NCI-H82 (cell line): ENCODE measurements at places on chromosomes 12 and 14.

GRCh38 chr12:114073076-114073475 is 107.0 kb upstream of the RBM19 start:
- DNase-seq = peak; percentile 45

DNA sequence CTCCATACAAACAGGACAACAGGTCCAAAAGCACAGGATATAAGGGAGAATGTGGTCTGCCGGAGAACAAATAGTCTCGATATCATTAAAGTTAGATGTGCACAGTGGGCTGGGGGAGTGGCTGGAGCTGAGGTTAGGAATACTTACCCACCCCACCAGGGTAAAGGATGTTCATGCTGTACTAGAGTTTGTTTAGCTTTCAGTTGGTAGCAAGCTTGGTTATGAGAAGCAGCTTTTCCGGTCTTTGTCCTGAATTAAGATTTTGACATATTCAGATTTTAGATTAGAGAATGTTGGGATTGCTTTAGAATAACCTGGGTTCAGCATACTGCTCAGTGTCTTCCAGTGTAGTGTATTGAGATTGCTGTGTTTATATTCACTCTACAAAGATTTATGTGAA is 16.7 kb downstream of the RASSF8 start:
- no peak for DNase-seq

- no peak for DNase-seq
Measured at GRCh38 chr12:32887058-32887457, 9.5 kb downstream of the PKP2 start.

DNA sequence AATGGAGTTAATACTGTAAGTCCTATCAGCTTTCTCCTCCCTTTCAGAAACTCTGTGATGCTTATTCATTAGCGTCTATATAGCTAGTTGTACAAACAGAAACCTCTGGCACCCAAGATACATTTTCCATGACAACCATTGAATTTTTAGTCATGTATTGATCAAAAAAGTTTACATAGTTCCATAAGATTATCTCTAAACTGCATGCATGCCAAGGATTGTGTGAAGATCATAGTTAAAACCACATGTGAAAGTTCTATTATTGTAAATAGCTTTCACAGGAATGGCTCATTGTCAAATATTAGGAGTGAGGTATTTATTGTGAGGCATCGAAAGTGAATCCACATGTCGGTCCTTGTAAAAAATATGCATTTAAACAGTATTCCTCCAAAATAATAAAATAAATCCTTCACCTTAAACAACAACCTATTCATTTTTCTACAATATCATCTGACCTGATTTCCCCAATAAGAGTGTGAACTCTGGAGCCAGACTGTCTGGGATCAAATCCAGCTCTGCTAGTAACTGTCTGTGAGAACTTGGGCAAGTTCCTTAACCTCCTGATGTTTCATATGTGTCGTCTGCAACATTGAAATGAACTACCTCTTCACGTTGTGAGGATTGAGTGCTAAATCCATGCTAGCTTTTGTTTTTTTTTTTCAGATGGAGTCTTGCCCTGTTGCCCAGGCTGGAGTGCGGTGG is 10.6 kb upstream of the CDKL1 start:
- DNase-seq = no peak

DNA sequence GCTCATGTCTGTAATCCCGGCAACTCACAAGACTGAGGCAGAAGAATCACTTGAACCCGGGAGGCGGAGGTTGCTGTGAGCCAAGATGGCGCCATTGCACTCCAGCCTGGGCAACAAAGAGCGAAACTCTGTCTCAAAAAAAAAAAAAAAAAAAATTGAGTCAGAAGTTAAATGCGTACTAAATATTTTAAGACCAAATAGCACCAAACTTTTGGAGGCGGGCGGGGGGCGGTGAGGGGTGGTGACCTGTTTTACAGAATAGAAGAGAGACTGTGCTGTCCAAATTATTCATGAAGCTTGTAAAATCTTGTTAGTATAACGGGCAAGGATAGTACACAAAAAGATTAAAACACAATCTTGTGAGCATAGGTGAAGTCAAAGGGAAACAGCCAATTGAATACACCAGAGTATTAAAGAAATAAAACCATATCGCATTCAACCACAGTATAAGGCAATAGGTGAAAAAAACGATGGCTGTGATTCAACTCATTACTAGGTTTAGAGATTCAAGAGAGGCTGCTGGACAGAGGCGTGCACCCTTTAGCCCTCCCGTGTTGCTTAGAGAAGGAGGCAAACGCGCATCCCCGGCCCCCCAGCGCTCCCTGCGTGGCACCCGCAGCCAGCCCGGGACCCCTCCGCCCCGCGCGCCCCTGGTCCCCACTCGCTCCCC is 571 bp downstream of the ZNF891 start:
- DNase-seq = no peak

- DNase-seq = no peak
Measured at GRCh38 chr12:3308063-3308462, 182.9 kb upstream of the PRMT8 start.

- no peak for DNase-seq
Measured at GRCh38 chr12:59142183-59142790, 222.0 kb upstream of the LRIG3 start.

GRCh38 chr12:13255792-13256691 is 59.5 kb downstream of the EMP1 start:
- DNase-seq = peak; percentile 95

GRCh38 chr12:103697971-103698751 is 111.1 kb downstream of the STAB2 start:
- DNase-seq = no peak

GRCh38 chr14:29320286-29320685 is 553.7 kb downstream of the FOXG1 start:
- no peak for DNase-seq

DNA sequence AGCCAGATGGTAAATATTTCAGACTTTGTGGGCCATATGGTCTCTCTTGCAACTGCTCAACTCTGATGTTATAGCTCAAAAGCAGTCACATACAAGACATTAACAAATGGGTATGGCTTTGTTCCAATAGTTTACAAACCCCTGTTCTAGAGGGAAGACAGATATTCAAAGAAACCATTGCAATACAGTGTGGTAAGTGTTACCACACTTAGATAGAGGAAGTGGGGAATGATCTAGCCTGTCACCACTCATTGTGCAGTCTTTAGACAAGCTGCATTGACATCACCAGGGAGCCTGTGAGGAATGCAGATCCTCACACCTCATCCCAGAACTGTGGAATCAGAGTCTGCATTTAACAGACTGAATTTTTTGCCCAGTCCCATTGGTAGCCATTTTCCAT is 80.0 kb upstream of the RGS6 start:
- DNase-seq = peak; percentile 2

DNA sequence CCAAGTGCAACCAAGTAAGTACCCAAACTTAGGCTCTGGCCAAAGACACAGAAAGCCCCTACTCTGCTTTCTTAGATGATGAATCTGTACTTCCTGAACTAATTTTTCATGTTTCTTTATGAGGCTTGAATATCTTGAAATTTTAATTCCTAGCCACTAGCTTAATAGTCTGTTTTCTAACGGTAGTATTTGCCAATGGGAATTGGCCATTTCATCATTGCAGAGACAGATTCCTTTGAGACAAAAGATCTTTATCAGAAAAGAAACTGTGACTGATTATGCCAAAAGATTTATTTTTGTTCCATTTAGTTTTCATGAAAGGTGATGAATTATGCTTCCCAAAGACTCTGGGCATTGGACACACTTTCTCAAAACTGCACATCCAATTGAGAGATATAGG is 48.7 kb downstream of the DAD1 start:
- DNase-seq = no peak

- no peak for DNase-seq
Measured at GRCh38 chr12:19624491-19624890, 185.2 kb downstream of the AEBP2 start.

GRCh38 chr14:58770491-58770982 is 132.8 kb downstream of the DACT1 start:
- peak; percentile 25 for DNase-seq

DNA sequence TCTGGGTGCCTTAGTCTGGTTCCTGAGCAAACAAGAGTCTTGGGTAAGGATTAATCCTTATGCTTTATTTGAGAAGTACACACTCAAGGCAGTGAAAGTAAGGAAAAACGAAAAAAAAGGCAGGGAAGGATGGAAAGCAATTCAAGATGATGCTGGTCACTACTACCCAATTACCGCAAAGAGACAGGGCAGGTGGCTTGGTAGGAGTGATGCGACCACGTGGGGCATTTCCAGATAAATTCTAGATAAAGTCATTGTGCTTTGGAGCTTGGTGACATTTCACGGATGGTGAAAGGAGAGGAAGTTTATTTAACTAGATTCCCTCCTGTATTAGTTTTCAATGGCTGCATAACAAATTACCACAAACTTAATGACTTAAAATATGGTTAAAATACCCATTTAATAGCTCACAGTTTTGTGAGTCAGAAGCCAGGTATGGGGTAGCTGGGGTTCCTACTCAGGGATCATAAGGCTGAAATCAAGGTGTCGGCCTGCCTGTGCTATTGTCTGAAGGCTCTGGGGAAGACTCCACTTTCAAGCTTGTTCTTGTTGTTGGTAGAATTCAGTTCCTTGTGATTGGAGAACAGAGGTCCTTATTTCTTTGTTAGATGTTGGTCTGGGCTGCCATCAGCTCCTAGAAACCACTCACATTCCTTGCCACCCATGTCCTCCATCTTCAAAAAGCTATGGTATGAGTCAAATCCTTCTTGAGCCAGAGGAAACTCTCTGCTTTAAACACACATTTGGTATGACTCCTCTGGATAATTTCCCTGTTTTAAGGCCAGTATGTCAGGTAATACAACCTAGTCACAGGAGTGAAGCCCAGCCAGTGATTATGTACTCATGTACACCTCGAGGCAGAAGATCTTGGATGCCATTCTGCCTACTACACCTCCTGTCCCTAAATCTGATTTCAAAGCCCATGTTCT is 5.6 kb upstream of the HMGA2 start:
- no peak for DNase-seq

GRCh38 chr12:132841151-132841550 is 12.5 kb upstream of the GOLGA3 start:
- DNase-seq = no peak

DNA sequence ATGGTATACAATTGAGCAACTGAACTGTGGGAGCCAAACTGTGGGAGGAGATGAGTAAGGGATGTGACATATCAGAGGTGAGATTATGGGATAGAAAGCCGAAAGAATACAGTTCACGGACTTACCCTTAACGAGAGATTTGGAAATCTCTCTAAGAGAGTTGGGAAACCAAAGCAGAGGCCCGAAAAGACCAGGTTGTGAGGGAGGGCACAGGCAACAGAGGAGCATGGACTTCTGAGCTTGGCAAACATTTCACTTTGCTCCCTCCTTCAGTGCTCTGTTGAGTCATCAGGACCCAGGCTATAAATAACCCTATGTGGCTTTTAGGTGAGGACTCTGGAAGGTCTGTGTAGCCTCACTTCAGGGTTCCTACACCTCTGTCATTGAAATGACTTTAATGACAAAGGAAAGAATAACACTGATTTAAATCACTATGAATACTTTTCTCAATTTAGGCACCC is 120.6 kb downstream of the TGFB3 start:
- DNase-seq = no peak

- no peak for DNase-seq
Measured at GRCh38 chr14:23441076-23441475, 5.6 kb upstream of the MYH7 start.

DNA sequence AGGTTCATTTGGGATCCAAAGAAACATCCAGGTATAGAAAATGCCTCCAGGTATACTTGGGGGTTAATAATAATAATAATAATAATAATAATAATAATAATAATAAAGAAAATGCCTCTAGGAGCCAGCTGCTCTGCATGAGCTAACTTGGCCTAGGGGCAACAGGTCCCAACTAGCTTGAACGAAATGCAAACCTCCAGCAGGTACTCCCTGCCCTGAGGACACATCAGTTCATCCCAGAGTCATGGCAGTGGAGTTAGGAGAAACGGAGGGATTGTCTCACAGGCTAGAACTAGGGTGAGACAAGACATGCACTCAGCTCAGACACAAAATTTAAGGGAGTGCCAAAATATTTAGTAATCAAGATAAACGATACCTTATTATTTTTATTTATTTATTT is 12.5 kb upstream of the TMEM229B start:
- DNase-seq = no peak

DNA sequence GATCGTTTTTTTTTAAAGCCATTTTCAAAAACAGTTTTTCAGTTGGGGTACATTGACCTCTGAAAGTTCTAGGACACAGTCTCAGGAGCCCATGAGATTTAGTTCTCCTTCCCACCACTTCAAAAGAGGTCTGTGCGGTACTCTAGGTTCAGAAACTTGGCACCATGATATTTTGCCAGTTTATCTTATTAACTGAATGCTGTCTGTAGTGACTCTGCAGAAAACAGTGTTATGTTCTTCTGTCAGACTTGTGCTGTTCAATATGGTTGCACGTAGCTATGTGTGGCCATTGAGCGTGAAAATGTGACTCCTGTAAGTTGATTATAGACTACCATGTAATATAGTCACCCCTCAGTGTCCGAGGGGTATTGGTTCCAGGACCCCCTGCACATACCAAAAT is 35.9 kb downstream of the CRADD start:
- DNase-seq = no peak

DNA sequence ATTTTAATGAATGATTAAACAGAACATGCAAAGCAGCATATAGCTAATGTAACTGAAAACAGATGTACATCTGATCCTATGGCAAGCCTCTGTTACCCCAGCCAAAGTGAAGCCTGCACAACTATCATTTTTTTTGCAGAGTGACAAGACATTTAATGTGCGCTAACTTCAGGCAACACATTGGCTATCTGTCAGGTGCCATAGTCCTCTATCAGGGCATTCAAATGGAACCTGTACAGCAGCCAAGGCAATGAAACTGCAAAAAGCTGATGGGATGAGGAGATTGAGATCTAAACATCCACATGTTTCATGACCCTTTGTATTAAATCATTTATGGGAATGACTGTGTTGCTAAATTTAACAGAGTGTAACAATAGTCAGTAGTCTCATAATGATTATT is 1088.5 kb upstream of the TMEM132C start:
- no peak for DNase-seq

GRCh38 chr14:94451091-94451771 is 1.4 kb downstream of the SERPINA11 start:
- DNase-seq = no peak

- DNase-seq = peak; percentile 14
Measured at GRCh38 chr12:75814851-75815754, 216.5 kb downstream of the PHLDA1 start.

DNA sequence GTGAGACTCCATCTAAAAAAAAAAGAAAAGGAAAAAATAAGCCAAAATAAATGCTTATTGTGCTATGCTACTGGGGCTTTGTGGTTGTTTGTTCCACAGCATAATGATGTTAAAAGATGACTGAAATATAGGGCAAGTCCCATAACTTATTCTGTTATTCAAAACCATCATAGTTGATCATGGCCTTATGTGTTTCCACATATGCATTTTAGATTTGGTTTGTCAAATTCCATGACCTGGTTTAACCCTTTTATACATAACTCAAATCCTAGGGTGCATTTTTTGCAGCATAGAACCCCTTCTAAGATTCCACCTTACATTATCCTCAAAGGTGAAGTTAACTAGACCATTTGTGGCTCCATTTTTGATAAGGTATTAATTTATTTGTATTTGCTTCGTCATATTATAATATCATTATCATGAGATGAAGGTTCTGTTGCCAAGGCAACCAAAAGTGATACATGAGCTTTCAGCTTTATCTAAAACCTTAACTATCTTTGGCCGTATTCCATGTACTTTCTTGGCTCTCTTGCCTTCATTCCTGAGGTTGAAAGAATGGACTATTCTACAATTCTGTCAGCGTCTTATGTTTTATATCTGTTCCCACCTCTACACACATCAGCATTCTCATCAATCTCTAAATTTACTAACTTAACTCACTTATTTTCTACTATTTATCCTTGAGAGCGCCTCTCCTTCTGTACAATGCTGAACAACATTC is 138.7 kb upstream of the DYRK2 start:
- DNase-seq = no peak
